GM10248 (cell line): ENCODE measurements at places on chromosomes 5 and 9.

DNA sequence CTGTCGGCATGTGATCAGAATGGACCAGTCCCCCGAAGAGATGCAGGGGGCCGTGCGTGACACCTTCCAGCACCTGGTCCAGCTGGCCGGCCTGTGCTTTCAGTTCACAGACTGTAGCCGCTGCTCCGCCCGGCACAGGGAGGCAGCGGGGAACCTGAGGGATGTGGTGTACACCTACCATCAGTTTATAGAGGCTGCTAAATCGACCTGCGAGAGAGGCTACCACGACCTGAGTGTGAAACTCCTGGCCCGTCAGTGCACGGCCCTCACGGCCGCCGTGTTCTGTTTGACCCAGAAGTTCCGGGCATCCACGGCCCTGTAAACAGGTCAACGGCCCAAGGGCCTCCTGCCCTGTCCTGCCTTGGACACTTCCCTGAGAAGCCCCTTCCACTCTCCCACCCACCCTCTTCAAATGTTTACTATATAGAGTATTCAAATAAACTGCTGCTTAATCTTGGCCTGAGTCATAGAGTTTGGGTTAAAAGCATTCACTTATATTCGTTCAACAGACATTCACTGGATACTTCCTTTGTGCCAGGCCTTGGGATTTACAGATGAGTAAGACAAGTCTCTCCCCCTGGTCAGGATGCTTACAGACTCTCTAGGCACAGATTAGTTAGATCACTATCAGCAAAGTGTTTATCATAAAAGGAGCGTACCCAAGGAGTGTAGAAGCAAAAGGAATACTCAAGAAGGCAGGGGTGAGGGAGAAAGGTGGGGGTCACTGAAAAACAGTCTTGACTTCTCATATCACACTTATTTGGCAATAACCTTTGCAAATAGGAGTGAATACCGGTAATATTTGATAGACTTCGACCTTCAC is 6.9 kb upstream of the TRMT10B start:
- DNase-seq, result no peak

- no peak for DNase-seq
Observed at GRCh38 chr5:150484964-150485692, 22.8 kb upstream of the NDST1 start.

DNA sequence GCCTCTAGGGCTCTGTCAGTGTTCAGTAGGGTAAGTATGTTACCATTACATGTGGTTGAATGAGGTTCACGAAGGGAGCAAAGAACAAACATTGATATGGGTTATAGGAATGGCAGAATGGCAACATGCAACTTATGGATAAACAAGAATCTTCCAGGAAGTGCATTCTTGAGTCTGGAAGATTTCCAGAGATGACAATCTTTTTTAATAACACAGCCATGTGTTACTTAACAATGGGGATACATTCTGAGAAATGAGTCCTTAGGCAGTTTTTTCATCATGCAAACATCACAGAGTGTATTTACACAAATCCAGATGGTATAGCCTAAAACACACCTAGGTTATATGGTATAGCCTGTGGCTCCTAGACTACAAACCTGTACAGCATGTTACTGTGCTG is 9.1 kb upstream of the SLC28A3 start:
- DNase-seq, result no peak

GRCh38 chr5:131305906-131306305 is 42.1 kb downstream of the CDC42SE2 start:
- no peak for DNase-seq

DNA sequence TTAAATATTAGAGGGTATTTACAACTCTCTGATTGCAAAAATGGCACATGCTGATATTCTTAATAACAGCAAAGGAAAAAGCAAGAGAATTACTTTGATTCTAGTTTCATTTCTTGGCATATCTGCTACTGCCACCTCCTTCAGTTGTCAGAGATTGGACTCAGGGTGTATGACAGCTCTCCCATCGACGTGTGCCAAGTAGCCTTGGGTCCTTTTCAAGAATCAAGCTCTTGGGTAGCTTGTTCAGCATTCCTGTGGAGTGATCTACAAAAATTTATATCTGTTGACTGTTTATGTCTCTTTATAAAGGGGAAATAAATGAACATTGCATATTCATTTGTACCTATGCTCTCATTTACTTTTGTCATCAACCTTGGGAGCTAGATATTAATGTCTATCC is 315.6 kb downstream of the PRR16 start:
- DNase-seq, result no peak

DNA sequence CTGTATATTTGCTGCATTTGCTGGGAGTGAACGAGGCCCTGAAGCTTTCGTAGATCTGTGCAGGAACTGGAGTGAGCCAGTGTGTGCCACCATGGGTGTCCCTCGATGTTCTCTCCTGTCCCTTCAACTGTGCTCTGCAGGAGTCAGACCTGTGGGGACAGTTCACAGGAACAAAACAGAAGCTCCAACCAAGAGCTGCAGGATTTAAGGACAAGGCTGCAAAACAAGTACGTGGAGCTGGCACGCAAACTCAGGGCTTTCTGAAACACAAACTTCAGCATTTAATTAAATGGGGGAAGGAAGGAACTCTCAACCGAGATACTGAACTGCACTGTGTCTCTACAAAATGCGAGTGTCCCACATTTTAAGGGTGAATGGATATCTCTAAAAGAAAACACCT is 24.2 kb downstream of the BASP1 start:
- no peak for DNase-seq

DNA sequence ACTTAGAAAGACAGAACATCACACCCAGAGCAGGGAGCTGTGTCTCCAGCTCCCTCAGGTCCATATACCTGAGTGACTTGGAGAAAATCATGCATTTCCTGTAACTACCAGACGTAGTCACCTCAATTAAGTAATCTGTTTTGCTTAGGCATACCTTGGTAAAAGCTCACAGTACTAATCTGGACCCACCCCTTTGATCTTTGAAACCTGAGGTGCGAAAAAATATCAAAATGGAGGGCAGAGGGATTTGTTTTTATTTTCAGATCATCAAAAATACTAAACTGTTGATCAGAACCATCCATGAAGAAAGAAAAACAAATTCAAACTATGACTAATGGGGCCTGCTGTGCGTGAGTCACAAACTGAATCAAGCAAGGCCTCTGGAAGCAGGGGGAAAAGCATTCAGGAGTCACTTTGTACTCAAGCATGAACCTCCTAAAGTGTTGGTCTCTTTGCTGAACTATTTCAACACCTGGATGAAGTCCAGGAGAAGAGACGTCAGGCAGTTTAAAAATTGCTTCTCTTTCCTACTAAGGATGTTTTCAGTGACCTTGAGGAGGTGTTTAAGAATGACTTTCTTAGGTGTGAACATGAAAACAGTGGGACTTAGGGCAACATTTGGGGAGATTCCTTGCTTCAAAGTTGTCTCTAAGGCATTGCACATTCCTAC is 76.3 kb downstream of the MUSK start:
- DNase-seq, result no peak

DNA sequence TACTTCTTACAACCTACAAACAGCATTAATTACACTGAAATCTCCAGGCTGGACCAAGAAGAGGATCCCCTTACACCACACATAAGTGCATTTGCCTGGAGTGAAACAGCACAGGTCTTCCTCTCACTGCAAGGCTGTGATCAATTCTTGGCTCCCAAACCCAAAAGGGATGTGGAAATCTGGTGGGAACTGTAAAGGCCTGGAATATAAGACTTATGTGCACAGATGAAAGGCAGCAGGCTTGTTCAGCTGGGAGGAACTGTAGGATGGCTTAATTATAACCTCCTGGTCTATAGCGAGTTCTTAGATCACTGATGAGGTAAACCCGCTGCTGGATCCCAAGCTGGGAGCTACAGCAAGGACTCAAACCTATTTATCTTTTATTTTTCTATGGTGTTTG is 182.9 kb upstream of the TNC start:
- DNase-seq, result no peak

GRCh38 chr5:1719860-1720259 is 79.8 kb downstream of the MRPL36 start:
- no peak for DNase-seq

DNA sequence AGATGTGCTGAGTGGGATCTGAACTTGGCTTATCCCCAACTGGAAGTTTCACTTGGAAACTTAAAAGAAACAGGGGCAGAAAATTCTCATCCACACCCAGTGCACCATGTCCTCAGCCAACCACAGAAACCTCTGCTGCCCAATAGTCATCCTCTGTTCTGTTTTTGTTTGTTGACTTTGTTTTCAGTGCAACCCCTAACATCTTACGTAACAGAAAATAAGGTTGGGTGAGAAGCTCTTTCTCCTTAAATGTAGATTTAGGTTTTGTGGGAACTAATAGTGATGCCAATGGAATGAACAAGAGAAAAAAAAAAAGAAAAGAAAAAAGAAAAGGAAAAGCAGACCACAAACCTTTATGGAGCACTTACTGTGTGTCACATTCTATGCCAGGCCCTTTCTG is 262.8 kb downstream of the PAPPA start:
- no peak for DNase-seq

DNA sequence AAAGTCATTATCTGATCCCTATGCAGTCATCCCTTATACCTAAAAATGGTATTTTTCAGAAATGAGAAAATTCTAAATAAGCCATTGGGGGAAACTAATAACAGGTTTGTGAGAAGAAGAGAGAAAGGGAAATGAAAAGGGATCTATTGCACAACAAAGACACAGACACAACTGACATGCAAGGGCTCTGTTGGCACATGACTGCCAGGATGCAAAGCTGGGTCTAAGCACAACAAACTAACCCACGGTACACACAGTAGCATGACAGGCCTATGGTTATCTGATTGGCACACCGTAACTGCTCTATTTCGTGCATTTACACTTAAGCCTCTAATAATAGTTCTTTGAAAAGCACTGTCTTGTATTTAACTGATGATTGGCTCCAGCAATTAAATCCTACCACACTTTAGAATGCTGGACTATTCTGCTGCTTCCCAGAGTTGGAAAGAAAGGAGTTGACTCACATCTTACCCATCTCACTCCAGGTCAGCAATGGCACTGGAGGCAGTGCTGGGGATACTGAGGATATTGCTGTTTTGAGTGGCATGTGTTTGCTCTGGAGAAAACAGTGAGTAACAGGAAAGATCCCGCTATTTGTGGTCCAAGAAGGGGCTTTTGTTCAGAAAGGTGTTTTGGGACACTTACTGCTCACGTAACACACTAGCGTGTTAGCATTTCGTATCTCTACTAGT is 328.3 kb downstream of the GLIS3 start:
- DNase-seq, result no peak
